Mucosa of gallbladder (tissue), 1 donor: ENCODE measurements at places on chromosomes 7 and 10. TPM values are rescaled to one million over a fixed set of nuclear protein-coding genes. Genes with fewer than 3 reads are reported as not detected.

GRCh38 chr7:102994567-102994966 is 80.0 kb downstream of the FBXL13 start:
- no peak for DNase-seq

Gene HOGA1
- total RNA-seq, result 13.3 TPM

- DNase-seq, result no peak
These were observed 23.8 kb downstream of the C1QL3 start for GRCh38 chr10:16497911-16498310.

DNA sequence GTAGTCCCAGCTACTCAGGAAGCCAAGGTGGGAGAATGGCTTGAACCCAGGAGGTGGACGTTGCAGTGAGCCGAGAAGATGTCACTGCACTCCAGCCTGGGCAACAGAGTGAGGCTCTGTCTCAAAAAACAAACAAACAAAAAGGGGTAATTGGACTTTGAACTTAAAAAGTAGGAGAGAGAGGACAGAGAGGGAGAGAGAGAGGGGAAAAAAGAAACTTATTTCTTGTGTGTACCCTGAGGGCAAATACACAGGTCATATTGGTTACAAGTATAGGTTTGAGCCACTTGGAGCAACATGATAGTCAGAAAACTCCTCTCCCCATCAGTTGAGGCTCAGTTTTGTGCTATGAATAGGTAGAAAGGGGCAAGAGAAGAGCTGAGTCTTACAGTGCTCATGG is 42.8 kb upstream of the CCDC7 start:
- no peak for DNase-seq

Gene EPHB6
- 16.7 TPM for total RNA-seq

GRCh38 chr10:25226775-25227682 is 52.2 kb downstream of the GPR158 start:
- peak; percentile 26 for DNase-seq

Gene ABCB1
- 181 TPM for total RNA-seq

Gene AGR2
- total RNA-seq, result 979 TPM

- no peak for DNase-seq
These were observed 295.9 kb downstream of the TFEC start for GRCh38 chr7:115734641-115735040.

DNA sequence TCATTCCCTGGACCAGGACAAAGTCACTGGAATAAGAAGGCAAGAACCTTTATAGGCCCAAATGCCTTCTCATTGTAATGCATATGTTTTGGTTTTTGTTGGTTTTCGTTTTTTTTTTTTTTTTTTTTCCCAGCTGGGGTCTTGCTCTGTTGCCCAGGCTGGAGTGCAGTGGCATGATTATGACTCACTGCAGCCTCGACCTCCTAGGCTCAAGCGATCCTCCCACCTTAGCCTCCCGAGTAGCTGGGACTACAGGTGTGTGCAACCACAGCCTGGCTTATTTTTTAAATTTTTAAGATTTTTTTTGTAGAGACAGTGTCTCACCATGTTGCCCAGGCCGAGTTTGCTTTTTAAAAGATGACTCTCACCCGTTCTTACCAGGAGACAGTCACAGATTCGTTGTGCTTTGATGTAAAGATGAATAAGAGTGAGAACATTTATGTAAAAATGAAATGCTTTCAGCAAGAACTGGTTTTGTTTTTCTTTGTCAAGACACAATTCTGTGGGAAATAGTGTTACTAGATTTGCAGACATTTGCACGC is 7.6 kb downstream of the IQCE start:
- no peak for DNase-seq

DNA sequence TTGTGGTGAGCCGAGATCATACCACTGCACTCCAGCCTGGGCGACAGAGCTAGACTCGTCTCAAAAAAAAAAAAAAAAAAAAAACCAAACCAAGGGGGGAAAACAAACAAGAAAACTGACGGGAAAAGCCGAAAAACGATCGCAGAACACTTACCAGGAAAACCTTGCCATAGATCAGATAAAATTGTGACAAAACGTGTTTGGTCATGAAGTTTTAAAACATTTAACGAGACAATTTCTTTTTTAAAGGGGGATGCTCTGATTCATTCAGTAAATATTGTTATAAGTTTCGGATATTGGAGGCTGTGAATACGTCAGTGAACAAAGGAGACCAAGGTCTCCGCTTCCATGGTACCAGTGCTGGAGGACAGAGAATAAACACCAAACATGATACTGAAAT is 77.3 kb downstream of the ARMC3 start:
- no peak for DNase-seq
